ENCODE measurements at places on chromosomes 5 and 9.
A peak's percentile ranks its signal among the peaks of the same experiment; 100 is the strongest.

DNA sequence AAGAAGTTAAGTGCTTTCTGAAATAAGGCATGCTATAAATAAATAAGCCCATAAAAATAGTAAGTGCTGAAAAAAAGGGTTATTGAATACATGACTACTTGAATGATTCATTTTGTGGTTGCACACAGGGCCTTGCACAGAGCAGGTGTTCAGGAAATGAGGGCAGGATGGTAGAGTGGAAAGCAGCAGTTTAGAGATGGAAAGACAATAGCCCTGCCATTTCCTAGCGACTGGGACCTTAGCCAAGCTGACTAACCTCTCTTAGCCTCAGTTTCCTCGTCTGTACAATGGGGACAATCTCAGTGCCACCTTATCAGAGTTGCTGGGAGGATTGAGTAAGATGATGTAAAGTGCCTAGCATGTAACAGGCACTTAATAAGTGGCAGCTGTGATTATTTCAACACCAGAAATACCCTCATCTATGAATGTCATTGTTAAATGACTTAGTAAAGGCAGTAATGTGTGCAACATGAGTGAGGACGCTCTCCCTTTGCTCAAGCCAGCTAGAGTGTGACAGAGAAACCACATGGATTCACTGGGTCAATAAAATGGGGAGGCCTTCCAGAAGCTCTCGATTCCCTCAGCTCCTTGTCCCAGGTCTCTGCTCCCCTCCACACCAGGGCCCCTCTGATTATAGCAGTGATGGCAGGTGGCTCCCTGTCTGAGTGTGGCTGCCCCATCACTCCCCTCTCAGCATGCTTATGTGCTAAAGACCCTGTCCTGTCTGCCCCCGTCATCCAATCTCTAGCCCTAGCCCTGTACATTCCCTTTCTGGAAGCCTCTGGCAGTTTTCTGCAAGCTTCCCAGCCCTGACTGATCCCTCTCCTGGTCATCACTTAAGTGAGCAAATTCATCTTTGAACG, 16.0 kb upstream of the PHF19 start:
- peak; percentile 56 for DNase-seq

DNA sequence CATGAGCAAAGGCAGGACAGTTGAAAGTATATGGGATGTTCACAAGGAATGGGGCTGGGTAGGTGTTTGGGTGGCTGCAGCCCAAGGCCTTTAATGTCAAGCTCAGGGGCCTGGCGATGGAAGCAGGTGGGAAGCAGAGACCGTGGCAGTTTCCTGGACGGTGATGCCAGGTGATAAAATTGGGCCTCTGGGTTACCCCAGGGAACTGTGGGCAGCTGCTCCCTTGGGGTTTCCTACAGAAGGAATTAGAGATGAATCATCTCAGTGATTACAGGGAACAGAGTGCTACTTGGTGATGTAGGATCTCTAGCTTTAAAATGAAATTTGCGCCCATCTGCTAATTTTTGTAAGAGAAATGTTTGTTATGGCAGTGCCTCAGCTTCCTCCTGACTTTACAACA, 39.2 kb downstream of the TSTD2 start:
- no peak for DNase-seq

- DNase-seq, result no peak
Measured at GRCh38 chr5:110590187-110590586, 136.3 kb downstream of the TMEM232 start.

- DNase-seq, result no peak
Measured at GRCh38 chr9:2849941-2850340, 6.0 kb upstream of the PUM3 start.

- no peak for DNase-seq
Measured at GRCh38 chr9:134318941-134319305, 7.3 kb upstream of the RXRA start.

GRCh38 chr9:35954942-35955546, 2.9 kb downstream of the OR2S2 start:
- no peak for DNase-seq

- DNase-seq, result no peak
Measured at GRCh38 chr9:93612796-93613154, 36.4 kb downstream of the PHF2 start.

- DNase-seq, result no peak
Measured at GRCh38 chr9:92325991-92326500, 293 bp downstream of the CENPP start.

DNA sequence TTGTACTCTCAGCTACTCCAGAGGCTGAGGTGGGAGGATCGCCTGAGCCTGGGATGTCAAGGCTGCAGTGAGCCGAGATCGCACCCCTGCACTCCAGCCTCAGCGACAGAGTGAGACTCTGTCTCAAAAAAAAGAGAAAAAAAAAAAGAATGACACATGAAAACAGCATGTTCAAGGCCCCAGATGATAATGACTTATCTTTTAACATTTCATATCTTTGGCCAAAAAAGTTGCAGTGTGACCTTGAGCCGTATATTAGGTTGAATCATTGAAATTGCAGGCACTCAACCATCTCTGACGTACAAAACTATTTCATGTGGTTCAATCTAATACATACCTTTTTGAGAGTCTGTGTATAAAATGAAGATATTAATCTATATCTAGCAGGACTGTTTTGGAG, 79.1 kb upstream of the CPEB4 start:
- DNase-seq, result no peak

DNA sequence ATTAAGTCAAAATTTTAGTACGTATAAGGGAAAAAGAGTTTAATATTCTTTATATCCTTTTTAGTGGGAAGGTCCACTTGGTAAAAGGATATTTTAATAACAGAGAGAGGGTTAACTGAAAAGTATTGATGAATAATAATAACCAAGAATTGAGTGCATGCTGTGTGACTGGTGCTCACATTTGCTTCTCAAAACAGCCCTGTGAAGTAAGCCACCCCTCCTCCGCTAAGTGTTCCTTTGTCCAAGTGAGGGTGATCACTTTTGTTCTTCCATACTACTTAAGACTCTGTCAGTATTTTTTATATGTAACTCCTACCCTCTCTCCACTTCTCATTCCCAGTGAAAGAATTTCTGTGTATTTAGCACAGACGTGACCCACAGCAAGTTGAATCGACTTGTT, 51.5 kb downstream of the SLC44A1 start:
- no peak for DNase-seq

DNA sequence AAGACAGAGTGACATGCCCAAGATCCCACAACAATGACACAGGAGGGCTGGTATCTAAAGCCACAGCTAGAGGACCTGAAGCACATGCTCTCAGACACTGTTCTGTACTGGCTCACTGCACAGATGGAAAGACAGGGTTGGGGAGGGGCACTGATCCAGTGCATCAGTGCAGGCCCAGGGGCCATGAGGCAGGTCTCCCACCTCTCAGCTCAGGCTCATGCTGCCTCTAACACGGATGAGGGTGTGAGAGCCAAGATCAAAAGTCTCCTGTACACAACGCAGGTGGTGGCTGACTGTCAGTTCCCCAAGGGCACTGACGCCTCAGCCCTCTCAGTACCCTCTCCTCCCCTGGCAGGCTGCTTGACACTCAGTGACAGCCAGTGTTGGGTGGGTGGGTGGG, 10.9 kb downstream of the RAPGEF1 start:
- DNase-seq, result no peak

DNA sequence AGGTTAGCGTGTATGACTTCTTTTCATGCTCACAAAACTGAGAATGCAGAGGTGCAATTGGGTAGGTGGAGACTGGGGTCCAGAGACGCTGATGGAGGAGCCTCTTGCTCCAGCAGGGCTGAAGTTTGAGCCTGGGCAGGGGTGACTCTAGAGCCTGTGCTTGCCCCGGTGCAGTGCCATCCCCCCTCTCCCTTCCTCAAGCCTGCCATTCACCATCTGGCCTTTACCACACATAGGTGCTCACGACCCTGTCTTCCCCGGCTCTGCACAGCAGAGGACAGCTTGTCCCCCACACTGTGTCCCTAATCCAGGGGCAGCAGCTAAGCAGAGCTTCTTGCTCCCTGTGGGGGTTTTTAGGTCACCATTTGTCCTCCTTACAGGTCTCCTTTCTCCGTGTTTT, 86.5 kb downstream of the DAP start:
- no peak for DNase-seq

GRCh38 chr5:38585816-38586215, 29.4 kb upstream of the LIFR start:
- no peak for DNase-seq

- DNase-seq, result no peak
Measured at GRCh38 chr5:96885518-96886338, 9.4 kb downstream of the ERAP2 start.

DNA sequence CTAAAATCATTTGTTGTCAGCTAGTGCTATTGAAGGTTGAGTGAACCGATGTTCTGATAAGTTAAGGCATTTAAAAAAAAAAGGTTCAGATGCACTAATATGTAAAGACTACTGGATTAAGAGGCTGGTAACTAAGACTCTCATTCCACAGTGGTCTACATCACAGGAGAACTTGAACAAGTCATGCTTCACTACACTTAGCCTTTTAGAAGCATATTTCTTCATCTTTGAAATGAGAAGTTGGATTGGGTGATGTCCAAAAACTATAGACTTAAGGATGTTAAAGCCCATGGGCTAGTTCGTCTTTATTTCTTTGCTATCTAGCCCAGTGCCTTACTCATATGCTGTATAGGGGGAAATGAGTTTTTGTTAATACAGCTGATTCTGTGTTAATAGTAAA, 107.2 kb downstream of the NDUFS4 start:
- no peak for DNase-seq

DNA sequence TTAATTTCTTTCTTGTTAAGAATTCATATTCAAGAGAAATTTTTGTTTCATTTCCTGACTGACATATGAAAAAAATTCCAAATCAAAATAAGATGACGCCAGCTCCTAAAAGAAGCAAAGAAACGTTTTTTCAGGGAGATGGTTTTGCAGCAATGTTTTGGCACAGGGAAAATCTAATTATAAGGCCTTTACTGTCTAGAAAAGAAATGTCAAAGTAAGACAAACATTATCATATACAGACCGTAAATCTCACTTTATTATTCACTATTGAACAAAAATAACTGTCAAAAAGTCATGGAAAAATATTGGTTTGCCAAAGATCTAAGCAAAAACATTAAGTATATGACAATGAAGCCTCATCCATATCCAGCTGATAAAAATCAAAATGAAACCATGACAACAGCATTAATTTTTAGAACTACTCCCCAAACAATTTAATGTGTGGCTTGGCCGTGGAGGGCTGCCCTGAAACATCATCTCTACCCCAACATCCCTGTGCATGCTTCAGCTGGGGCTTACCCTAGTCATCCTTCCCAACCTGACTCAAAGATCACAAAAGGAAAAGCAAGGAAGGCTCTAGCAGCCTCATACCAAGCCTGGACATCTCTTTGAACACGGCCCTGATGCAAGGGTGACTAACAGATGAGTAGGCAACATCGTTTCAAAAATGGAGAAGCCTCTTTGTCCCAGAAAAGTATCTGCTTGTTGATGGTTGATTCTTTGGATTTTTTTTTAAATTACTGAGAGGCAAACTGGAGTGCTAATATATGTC, 95.6 kb downstream of the ARSB start:
- DNase-seq, result no peak

GRCh38 chr5:116452774-116453368, 121.8 kb downstream of the SEMA6A start:
- DNase-seq, result no peak

DNA sequence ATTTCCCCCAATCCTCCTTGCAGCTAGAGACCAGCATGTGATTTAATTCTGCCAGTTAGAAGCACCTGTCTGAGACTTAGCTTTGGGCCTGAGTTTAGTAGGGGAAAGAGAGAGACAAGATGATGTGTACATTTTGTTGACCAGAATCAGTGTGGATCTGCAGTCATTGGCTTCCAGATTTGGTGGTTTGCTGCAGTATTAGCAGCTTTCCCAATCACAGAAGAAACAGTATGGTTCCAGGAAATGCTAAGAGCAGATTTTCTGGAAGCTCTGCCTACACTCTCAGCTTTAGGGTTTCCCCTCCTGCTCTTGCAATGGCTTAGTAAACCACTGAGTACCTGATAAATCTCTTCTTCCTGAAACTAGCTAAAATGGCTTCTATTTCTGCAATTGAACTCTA, 48.8 kb upstream of the FREM1 start:
- no peak for DNase-seq

- DNase-seq, result no peak
Measured at GRCh38 chr5:51225789-51226742, 157.2 kb upstream of the ISL1 start.

DNA sequence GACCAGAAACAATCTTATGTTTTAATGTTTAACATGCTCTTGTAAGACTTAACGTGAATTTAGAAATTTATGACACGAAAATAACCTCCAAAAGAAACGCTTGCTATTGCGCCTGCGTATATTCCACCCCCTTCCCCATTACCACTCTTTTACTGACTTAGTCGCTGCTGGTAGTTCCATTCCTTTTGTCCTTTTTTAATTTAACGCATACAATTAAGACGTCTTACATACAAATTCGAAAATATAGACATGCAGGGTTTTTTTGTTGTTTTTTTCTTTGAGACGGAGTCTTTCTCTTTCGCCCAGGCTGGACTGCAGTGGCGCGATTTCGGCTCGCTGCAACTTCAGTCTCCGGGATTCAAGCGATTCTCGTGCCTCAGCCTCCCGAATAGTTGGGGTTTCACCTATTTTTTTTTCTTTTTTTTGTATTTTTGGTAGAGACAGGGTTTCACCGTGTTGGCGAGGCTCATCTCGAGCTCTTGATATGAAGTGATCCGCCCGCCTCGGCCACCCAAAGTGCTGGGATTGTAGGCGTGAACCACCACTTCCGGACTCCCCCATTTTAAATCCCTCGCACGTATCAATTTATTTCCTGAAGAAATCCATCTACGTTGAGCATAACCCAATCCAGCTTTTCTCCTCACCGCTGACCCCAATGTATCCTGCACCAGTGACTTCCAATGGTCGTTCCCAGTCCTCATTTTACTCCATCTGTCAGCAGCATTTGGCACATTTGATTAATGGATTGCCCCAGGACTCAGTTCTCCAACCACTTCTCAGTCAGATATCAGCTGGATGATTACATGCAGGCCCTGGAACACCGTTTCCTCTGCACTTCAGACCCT, 684 bp upstream of the MED7 start:
- DNase-seq, result no peak

- DNase-seq, result no peak
Measured at GRCh38 chr5:44646016-44646415, 162.7 kb upstream of the MRPS30 start.

- DNase-seq, result no peak
Measured at GRCh38 chr5:113162770-113163169, 186.2 kb downstream of the DCP2 start.

DNA sequence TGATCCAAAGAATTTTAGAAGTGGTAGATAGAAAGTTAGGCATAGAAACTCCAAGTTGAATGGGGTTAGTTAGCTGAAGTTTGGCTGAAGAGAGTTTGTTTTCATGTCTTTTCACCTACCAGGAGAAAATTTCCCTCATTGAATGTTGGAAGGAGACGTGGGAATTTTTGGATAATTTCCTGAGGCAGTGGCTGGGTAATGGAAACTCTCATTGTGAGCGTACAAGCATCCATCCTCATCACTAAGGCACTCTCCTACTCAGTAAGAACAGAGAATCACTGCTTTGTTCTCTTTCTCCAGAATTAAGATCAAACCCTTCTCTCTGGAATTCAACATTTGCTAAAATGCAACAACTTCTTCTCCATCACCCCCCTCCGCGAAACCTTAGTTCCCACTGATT, 179.7 kb downstream of the PALM2AKAP2 start:
- DNase-seq, result no peak

Measured in stimulated activated CD4-positive, alpha-beta T cell treated with anti-CD3 and anti-CD28 coated beads, TNF-alpha, amount 100 ng/mL, for 1 hour (primary cell).